Prostate gland (tissue), 2 donors: ENCODE measurements at places on chromosomes 5 and 9. TPM values are rescaled to one million over a fixed set of nuclear protein-coding genes. Genes with fewer than 3 reads are reported as not detected.

The ANKRD31 gene
- total RNA-seq: 0.41 TPM

- no peak for DNase-seq
Measured at GRCh38 chr9:134944351-134944802, 26.7 kb upstream of the FCN1 start.

GRCh38 chr5:124025306-124025845 is 513.4 kb downstream of the CSNK1G3 start:
- no peak for DNase-seq

- peak; percentile 61 for DNase-seq
Measured at GRCh38 chr5:38780945-38781344, 64.9 kb upstream of the OSMR start.

The FOCAD gene
- 76.1 TPM for total RNA-seq

DNA sequence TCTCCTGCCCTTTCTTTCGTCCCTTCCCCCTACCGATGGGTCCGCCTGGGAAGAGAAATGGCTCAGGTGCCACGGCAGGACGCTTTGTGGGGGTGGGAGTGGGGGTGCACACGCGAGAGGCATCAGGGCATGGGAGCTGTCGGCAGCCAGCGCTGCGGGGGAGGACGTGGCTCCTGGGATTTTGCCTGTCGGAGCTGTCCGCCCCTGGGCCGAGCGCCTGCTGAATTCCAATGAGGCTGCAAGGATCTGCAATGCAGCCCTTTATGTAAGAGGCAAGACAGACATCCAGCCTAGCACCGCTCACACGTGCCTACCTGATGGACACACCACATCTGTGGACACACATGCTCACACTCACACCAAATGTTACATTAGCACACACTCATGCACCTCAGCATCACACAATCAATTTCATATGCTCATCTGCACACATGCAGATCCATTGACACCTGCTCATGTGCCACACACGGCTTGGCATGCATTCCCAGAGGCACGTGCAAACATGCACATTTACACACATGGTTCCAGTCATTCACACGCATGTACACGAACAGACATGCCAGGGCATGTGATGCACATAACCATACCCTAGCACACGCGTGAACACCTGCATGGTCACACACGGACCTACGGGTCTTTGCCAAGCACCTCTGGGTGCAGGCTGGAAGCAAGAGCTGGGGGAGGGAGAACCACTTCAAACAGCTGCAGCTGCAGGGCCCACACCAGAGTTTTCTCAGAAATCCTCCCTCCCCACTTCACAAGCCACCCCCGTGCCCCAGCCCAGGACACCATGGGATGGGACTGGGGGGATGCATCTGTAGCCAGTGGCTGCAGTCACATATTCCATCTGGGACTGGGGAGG is 1.4 kb downstream of the GRIN1 start:
- DNase-seq: no peak

DNA sequence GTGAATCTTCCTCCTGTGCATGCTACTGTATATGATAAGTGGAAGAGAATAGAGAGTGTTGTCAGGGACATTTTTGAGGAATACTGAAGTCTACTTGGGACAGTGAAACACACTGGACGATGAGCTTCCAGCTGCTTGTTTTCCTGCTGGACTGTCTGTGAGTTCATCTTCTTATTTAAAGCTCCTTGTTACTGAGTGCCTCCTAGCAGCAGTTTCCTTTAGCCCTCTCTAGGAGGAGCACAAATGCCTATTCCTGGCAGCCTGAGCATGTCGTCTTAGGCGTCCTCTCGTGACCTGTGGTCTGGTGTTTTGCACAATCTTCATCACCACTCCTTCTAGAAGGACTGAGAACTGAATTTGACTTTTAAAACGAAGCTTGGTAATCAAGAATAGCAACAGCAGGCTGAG is 43.8 kb downstream of the ANKRD33B start:
- no peak for DNase-seq

DNA sequence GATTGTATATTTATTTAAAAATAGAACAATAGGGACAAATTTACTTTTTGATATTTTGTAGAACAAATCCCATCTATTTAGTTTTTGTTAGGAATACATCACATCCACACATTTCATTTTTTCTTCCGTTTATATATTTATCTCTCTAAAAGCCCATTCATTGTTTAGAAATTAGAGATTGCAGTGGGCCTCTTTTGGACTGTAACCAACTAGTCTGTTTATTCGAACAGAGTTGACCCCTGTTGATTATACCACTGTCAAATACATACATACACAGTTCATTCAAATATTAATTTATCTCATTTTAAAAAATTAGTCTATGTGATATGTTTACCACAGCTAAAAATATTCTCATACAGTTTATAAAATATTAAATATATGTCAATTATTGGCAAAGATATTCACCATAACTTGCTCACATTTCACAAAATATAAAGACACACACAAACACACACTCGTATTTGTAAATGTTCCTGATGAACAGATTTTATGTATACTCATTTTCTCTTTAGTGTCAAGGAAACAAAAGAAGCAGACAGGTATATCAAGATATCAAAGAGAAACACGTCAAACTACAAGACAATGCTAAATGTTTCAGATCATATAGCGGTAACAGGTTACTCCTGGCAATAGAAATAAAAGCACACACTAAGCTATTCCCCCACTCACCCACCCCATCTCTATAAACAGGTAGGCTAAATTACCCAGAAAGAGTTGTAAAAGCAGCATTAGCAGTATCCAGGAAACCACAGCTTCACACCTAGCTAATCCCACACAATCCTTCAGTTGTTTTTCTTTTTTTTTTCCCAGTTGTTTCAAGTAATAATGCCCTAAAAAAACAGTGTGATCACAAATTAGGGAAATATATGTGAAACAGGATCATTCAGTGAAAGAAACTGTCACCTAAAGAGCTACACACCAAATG is 283.9 kb downstream of the ADAMTS6 start:
- no peak for DNase-seq

DNA sequence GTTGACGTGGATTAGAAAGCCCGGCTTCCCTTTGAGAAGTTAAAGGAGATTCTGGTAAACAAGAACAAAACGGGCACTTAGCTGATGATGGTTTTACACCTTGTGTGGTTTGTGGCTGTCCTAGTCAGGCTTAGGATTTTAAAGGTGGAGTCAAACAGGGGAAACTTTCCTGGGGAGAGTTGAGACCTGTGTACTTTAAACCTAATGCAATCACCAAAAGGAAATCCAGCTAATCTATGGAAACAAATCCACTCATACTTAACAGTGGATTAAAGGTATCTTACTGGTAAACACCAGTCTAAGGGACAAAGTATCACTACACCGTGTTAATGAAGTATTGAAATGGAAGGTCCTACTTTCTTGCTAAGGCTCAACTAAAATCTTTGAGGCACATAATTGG is 150.3 kb upstream of the PCA3 start:
- no peak for DNase-seq

The ATP6V1G1 gene
- 348 TPM for total RNA-seq

DNA sequence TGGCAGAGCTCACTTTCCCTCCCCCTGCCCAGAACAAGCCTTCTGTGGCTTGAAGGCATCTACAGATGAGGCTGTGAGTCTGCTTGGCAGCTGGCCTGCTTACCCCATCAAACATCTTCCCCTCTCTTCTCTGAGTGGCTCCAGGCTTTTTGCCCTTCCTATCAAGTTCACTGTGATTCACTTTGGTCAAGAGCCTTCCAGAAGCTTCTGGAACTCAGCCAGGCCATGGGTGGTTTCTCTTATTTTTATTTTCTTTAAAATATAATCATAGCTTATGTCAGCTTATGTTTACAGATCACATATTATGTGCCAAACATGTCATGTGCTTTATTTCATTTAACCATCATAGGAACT is 267.0 kb downstream of the SEC61B start:
- no peak for DNase-seq

- no peak for DNase-seq
Measured at GRCh38 chr5:136811086-136811485, 445.7 kb upstream of the TRPC7 start.

The FOXD4L5 gene
- total RNA-seq: not detected

GRCh38 chr9:110575945-110576344 is 3.6 kb downstream of the SVEP1 start:
- no peak for DNase-seq

The SLCO6A1 gene
- not detected for total RNA-seq

The KCNIP1 gene
- 13.5 TPM for total RNA-seq

GRCh38 chr9:136545692-136545964 is 220 bp downstream of the NOTCH1 start:
- DNase-seq: no peak

GRCh38 chr5:139133282-139133681 is 64.9 kb downstream of the SIL1 start:
- DNase-seq: no peak

DNA sequence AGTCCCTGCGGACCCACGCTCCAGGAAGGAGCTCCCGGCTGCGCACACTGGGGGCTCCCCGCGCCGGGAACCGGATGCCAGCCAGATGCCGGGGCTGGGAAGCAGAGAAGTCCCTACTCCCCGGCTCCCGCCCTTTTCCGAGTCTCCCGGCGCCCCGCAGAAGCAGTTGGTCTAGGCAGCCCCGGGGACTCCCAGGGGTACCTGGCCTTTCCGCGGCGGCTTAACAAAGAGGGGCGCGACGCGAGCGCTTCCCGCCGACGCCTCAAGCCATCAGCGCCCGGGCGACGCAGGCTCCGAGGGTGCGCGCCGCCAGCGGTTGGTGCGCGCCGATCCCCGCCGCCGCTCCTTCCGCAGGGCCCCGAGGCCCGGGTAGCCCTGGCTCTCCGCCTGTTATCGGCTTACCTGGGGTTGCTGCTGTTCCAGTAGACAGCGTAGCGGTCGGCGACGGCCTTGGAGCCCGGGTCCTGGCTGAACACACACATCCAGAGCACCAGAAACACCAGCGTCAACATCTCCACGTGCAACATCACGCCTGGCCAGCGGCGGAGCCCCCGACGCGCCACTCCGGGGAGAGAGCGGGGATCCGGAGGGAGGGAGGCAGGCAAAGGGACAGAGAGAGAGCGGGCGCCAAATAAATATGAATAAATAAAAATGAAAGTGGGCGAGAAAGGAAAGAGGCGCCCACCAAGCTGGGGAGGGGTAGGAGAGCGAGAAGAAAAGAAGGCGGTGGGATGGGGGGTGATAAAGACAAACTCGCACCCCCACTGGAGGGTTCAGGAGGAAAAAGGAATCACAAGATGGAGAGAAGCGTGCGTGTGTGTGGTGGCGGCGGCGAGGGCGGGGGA is 428 bp downstream of the EFNA5 start:
- DNase-seq: peak; percentile 7

The TMEM232 gene
- total RNA-seq: 11.3 TPM

The ZNF189 gene
- 31.4 TPM for total RNA-seq

DNA sequence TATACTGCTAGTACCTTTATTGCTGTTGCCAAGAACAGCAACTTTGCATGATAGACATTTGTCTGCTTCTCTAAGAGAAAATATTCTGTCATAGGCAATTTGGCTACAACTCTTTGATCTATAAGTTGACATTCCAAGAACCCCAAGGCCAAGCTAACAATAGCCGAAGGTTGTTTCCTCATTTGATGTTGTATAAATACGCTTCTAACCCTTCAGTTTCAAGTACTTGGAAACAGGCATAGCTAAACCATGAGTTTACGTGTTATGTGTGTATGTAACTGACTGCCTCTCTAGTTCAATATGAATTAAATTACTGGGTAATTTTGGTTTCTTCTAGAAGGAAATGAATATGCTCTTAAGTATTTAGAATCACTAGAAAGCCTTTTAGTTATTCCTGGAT is 1034.0 kb downstream of the TLE4 start:
- DNase-seq: no peak

GRCh38 chr5:101678481-101679193 is 617.4 kb downstream of the SLCO4C1 start:
- peak; percentile 6 for DNase-seq

- DNase-seq: no peak
Measured at GRCh38 chr9:23822261-23823169, 3.5 kb downstream of the ELAVL2 start.

GRCh38 chr5:176639981-176640380 is 7.3 kb upstream of the TSPAN17 start:
- no peak for DNase-seq

DNA sequence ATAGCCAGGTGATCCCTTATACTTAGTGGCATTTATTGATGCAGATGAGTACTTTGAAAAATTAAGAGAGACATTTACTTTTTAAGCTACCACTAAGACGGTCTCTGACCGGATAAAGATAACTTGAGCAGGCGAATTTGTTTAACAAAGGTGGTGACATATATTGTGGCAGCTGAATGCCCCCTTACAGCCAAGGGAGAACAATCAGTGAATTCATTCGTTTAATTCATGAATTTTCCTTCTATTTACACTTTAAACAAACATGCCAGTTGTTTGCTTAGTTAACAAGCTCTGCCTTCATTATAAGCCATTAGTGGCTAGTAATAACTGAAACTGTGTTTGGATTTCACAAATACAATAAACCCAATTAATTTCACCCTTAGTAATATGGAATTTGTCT is 187.1 kb downstream of the AOPEP start:
- no peak for DNase-seq

The GRXCR2 gene
- not detected for total RNA-seq

- DNase-seq: no peak
Measured at GRCh38 chr5:138344887-138345622, 7.0 kb downstream of the FAM53C start.
